CD4-positive, CD25-positive, alpha-beta regulatory T cell (primary cell): ENCODE measurements at places on chromosomes 13 and 19. TPM values are rescaled to one million over a fixed set of nuclear protein-coding genes. Genes with fewer than 3 reads are reported as not detected.

Gene PGLYRP1
- total RNA-seq: not detected

Gene NANOS3
- not detected for total RNA-seq

Gene GARIN5A
- 0.64 TPM for total RNA-seq

Gene DCAF15
- total RNA-seq: 82.9 TPM

Gene ZNF486
- 3.7 TPM for total RNA-seq

Gene SULT2A1
- total RNA-seq: not detected

- H3K36me3 ChIP-seq: no peaks in the 10 kb centered on the region
- peaks cover 11% of the 10 kb centered on the region for H3K4me1 ChIP-seq
- no peaks in the 10 kb centered on the region for H3K27me3 ChIP-seq
- H3K4me3 ChIP-seq: no peak overlapping the region
These were observed 5.3 kb downstream of the KLK10 start for GRCh38 chr19:51014242-51014641.

DNA sequence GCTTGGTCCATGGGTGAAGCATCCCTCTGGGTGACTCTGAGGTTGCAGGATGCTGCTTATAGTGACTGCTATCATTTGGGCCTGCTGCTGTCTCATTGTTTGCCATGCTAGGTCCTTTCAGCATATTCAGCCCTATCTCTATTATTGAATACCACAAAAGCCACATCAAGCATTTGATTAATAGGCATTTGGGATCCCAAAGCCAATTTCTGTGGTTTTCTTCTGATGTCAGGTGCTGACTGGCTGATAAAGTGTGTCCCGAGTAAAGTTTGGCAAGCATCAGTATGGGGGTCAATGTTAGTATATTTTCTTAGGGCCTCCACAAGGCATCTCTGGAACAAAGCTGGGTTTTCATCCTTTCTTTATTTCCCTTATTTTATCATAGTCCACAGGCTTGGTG is 204.6 kb downstream of the NBEA start:
- DNase-seq: no peak
- no peak overlapping the region for H3K4me3 ChIP-seq
- H3K27ac ChIP-seq: no peak overlapping the region
- H3K4me1 ChIP-seq: no peaks in the 10 kb centered on the region

GRCh38 chr19:41755328-41755913 is at the start of gene CEACAM6:
CEACAM6 (plus strand) TSS chr19:41755530; CDS start chr19:41755639, 109 bp downstream.
- no peaks in the 10 kb centered on the region for H3K4me1 ChIP-seq
- no peaks in the 10 kb centered on the region for H3K36me3 ChIP-seq
- no peak for DNase-seq
- H3K4me3 ChIP-seq: no peak within 1 kb of the TSS
- peaks cover 6% of the 10 kb centered on the region for H3K27me3 ChIP-seq

DNA sequence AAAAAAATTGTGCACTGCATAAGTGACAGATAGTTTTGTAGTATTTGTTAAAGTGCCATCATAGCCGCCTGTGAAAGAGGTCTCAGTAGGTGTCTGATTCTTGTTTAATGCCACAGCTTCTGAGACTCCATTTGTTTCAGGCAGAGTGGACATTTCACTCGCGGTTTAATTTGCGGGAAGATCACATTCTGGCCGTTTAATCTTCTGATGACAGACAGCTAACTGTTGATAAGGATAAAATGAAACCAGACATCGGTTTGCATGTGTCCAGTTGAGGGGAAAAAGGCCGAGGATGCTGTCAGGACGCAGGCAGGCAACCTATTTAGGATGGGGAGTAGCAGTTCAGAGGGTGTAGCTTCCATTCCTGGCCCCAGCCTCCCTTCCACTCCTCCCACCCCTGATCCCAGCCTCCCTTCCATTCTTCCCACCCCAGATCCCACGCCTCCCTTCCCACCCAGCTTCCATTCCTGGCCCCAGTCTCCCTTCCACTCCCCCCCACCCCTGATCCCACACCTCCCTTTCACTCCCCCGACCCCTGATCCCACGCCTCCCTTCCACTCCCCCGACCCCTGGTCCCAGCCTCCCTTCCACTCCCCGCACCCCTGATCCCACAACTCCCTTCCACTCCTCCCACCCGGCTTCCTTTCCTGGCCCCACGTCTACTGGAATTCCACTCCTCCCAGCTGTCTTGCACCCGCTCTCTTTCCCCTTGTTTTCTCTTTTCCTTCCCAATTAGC is 23.8 kb downstream of the ATP11A start:
- DNase-seq: no peak
- H3K4me3 ChIP-seq: no peak overlapping the region
- H3K4me1 ChIP-seq: peaks cover 6% of the 10 kb centered on the region
- H3K27ac ChIP-seq: no peak overlapping the region
- H3K27me3 ChIP-seq: no peaks in the 10 kb centered on the region
- H3K36me3 ChIP-seq: peaks cover 5% of the 10 kb centered on the region

- H3K27me3 ChIP-seq: no peaks in the 10 kb centered on the region
- H3K4me1 ChIP-seq: no peaks in the 10 kb centered on the region
- DNase-seq: no peak
- H3K27ac ChIP-seq: no peak overlapping the region
- no peaks in the 10 kb centered on the region for H3K36me3 ChIP-seq
- H3K4me3 ChIP-seq: no peak overlapping the region
These were observed 170.1 kb downstream of the OXGR1 start for GRCh38 chr13:96824140-96824539.

DNA sequence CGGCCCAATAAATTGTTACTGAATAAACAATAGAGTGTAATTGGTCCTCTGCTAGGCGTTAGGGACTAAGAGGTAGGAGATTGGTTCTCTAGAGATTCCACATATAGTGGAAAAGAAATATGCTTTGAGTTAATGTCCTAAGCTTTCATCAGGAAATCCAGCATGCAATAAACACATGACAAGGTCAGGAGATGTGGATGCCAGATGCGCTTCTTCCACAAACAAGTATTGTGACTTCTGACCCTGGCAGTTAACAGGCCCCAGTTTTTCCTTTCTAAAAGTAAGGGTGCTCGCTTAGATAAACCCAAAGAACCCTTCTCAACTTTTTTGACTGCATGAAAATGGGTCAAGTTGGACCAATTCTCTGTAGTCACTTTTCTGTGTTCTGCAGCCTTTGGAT is 146.5 kb upstream of the SOX21 start:
- no peak overlapping the region for H3K4me3 ChIP-seq
- no peaks in the 10 kb centered on the region for H3K36me3 ChIP-seq
- H3K27ac ChIP-seq: no peak overlapping the region
- peaks cover 7% of the 10 kb centered on the region for H3K4me1 ChIP-seq
- no peaks in the 10 kb centered on the region for H3K27me3 ChIP-seq
- DNase-seq: no peak

DNA sequence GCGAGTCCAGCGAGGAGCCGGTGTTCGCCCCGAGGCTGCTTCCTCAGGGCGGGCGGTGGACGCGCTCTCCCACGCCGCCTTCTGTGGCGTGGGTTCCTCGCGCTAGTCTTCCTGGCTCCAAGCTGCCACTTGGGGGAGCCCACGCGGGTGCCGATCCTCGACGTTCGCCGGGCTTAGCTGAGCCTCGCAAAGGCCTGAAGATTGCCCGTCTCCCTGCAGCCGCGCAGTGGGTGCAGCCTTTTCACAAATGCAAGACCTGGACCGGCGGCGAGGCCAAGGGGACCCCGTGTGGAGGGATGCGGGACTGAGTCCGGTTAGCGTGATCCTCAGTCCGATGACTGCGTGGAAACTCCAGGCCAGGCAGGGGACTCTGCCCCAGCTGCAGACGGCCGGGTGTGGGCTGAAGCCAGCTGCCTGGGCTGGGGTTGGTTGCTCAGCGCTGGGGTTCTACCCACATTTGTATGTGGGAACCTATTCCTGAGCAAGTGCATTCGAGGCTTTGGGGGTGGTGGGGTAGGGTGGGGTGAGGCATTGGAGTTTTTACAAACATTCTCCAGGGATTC is 16.6 kb upstream of the LRP3 start:
- H3K4me3 ChIP-seq: peak overlapping the region; percentile 66
- no peaks in the 10 kb centered on the region for H3K36me3 ChIP-seq
- H3K4me1 ChIP-seq: peaks cover 18% of the 10 kb centered on the region

DNA sequence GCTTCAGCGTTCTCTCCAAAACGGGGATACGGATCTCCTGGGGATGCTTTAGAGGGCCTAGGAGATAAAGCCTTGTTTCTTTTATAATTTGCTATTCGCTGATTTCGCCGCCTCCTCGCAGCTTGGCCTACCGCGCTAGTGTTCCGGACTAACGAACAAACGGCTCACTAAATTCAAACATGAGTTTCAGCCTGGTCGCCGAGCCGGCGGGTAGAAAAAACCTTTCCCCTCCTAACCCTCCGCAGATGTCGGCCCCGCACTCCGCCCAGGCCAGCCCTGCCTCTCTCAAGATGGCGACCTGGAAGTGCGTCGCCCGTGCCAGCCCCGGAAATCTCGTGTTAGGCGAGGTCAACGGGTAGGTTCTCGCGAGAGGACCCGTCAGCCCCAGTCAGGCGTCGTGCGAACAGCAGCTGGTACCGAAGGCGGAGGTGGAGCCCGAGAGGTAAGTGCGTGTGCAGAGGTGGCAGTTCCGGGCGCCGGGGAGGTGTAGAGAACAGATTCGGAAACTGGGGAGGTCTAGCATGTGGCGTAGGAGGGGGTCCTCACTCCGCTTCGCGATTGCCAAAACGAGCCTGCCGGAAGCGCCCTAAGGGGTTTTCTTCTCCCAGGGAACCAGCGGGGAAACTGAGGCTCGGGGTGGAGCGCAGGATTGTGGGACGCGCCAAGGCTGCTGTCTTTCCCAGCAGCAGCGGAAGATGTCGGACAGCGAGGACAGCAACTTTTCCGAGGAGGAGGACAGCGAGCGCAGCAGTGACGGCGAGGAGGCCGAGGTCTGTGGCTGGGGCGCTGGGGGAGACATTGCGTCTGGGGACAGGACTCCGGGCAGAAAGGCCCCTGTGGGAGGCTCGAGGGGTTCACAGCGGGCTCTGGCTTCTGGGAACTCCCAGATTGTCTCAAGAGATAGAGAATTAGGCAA is at the start of gene SUPT5H:
Gene SUPT5H, plus strand, starts transcription at position 387 of the 916 bp plus-strand sequence. Its CDS starts 309 bp downstream, at position 696.
- peak within 1 kb of the TSS; percentile 95 for H3K27ac ChIP-seq
- H3K36me3 ChIP-seq: peaks cover 10% of the 10 kb centered on the region
- peak; percentile 100 for DNase-seq
- peak within 1 kb of the TSS; percentile 99 for H3K4me3 ChIP-seq
- H3K4me1 ChIP-seq: peaks cover 47% of the 10 kb centered on the region

DNA sequence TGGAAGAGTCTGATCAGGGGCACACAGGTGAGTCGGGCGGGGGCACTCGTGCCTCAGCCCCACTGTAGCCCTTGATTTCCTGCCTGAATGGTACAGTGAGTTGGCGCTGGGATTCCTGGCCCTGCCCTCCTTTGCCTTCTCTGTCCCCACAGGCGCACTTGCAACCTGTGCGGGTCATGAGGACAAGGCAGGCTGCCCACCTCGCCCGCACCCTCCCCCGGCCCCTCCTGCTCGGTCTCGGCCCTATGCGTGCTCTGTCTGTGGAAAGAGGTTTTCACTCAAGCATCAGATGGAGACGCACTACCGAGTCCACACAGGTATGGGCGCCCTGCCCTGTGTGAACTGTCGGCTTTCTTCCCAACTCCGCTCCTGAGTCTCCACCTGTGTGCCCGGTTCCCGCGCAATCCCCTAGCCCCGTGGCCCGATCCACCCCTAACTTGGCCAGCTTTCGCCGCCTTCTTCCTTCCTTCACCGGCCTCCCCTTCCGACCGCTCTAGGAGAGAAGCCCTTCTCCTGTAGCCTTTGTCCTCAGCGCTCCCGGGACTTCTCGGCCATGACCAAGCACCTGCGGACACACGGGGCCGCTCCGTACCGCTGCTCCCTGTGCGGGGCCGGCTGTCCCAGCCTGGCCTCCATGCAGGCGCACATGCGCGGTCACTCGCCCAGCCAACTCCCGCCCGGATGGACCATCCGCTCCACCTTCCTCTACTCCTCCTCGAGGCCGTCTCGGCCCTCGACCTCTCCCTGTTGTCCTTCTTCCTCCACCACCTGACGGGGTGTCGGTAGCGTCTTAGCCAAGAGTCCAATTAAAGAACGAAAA is 1.6 kb upstream of the KMT2B start:
- H3K4me3 ChIP-seq: peak overlapping the region; percentile 68
- H3K4me1 ChIP-seq: peaks cover 75% of the 10 kb centered on the region
- peaks cover 6% of the 10 kb centered on the region for H3K36me3 ChIP-seq
- no peaks in the 10 kb centered on the region for H3K27me3 ChIP-seq

GRCh38 chr13:68369739-68370138 is 1139.6 kb upstream of the PCDH9 start:
- no peaks in the 10 kb centered on the region for H3K27me3 ChIP-seq
- H3K36me3 ChIP-seq: no peaks in the 10 kb centered on the region
- H3K4me3 ChIP-seq: no peak overlapping the region
- no peak for DNase-seq

GRCh38 chr19:39826311-39826945 is 7.5 kb downstream of the DYRK1B start:
- no peak for DNase-seq
- no peak overlapping the region for H3K27ac ChIP-seq
- peaks cover 29% of the 10 kb centered on the region for H3K36me3 ChIP-seq
- no peaks in the 10 kb centered on the region for H3K27me3 ChIP-seq
- no peak overlapping the region for H3K4me3 ChIP-seq
- peaks cover 22% of the 10 kb centered on the region for H3K4me1 ChIP-seq

- H3K36me3 ChIP-seq: no peaks in the 10 kb centered on the region
- H3K27me3 ChIP-seq: no peaks in the 10 kb centered on the region
- DNase-seq: peak; percentile 20
- peak overlapping the region; percentile 81 for H3K27ac ChIP-seq
These were observed 7.2 kb downstream of the UHRF1 start for GRCh38 chr19:4916292-4917082.

DNA sequence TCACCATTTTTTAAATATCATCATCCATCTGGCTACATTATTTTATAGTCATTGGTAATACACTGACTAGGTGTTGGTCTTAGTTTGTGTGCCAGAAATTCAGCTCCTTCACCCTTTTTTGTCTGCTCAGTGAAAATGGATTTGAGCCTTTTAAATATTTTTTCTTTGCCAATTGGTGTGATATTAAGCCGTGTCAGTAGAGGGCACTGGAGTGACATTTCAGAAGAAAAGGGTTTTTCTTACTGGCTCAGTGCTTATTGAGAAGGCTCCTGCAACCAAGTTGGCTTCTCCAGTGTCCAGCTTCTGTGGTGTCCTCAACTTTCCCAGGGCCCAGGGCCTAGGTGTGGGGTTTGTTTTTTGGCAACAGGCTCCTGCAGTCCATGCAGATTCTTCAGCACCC is 546.6 kb downstream of the DACH1 start:
- no peaks in the 10 kb centered on the region for H3K36me3 ChIP-seq
- H3K4me3 ChIP-seq: no peak overlapping the region
- H3K27ac ChIP-seq: no peak overlapping the region
- no peaks in the 10 kb centered on the region for H3K4me1 ChIP-seq
